ENCODE measurements at places on chromosomes 11 and 22.

DNA sequence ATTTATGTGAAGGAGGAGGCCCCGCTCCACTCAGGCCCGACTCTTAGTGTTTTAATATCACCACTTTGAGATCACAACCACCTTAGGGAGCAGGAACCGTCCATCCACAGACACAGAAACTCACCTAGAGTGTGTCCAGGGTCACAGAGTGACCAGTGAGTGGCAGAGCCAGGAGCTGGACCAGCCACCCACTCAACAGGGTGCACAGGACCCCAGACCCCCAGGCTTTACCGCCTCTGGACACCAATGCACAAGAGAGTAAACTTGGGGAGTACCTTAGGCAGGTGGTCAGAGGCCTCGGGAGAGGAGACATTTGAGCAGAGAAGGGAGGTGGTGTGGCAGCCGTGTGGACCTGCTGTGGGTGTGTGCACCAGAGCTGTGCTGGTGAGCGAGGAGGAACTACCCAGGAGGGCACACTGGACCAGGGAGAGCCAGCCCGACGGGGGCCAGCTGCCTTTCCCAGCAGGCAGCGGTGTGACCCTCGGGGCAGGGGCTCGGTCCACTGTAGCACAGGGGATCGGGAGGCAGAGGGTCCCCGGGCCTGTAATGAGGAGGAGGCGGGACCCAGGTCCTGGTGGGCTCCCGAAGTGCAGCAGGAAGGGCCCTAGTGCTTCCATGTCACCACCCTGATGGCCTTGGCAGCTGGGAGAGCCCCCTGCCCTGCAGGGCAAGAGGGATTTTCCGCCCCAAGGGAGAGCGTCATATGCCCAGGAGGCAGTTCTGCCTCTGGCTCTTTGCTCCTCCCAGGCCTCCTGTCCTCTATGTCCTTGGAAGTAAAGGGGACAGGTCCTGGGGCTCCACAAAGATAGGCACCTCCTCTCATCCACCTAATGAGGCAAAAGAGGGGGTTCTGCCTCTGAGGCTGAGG is 7.5 kb upstream of the NLRP6 start:
- DNase-seq = no peak

DNA sequence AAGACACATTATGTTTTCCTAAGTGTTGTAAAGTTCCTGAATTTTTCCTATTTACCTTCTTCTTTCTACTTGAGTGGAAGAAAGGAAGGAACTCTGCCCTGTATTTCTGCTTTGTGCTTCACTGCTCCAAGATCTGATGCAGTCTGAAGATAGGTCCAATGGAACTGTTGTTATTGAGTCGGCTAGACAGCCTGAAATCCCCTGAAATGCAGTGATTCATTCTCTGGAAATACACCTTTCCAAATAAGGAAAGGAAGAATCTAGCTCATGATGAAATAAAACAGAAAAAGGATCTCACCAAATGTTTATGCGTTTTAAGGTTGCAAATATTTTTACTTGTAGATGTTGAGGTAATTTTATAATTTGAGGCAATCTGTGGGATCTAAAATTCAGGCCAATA is 322.8 kb downstream of the GUCY1A2 start:
- DNase-seq = peak; percentile 39

DNA sequence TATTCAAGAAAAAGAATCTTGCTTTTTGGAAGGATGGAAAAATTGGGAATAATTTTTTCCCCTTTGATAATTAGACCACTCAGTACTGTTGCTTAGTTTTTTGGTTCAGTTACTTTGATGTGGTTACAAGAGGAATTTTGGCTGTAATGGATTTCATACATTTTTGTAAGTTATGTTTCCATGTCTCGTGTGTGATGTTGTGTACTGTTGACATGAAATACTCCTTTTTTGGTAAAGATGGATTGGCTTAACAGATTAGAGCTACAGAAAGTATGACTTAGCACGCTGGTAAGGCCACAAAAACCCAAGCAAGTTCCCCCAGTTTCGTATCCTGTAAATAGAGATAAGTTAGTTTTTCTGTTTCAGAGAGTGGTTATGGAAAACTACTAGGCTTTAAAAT is 11.9 kb downstream of the TBCEL start:
- no peak for DNase-seq

DNA sequence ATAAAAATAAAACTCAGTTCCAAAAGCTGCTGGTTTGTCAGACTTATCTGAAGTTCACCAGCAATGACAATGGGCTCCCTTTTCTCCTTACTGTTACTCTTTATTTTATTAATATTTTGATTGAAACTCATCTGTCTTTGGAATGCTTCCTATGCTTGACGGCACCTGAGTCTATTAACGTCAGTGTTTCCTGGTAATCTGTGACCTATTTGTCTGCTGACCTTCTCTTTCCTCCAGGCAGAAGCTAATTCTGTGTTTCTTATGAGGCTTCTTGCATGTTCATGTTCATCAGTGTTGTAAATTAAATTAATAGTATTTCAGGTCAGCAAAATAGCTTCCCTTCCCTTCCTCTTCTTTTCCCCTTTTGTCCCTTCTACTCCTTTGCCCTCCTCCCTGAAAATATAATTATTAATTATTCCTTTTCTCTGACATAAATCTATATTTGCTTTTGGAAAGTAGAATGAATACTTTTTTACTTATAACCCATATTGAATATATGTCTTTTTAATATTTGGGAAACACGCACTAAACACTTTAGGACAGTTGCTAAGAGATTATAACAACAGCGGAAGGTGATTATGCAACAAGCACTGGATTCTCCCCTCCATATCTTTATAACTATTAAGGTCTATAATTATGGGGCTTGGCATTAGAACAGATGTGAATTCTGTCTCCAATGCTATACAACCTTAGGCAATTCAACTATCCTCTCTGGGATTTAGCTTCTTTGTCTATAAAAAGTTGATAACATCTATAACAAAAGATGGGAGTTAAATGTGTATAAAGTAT is 32.1 kb upstream of the PCF11 start:
- no peak for DNase-seq

- no peak for DNase-seq
Measured at GRCh38 chr11:74102321-74102720, 68.5 kb downstream of the C2CD3 start.

DNA sequence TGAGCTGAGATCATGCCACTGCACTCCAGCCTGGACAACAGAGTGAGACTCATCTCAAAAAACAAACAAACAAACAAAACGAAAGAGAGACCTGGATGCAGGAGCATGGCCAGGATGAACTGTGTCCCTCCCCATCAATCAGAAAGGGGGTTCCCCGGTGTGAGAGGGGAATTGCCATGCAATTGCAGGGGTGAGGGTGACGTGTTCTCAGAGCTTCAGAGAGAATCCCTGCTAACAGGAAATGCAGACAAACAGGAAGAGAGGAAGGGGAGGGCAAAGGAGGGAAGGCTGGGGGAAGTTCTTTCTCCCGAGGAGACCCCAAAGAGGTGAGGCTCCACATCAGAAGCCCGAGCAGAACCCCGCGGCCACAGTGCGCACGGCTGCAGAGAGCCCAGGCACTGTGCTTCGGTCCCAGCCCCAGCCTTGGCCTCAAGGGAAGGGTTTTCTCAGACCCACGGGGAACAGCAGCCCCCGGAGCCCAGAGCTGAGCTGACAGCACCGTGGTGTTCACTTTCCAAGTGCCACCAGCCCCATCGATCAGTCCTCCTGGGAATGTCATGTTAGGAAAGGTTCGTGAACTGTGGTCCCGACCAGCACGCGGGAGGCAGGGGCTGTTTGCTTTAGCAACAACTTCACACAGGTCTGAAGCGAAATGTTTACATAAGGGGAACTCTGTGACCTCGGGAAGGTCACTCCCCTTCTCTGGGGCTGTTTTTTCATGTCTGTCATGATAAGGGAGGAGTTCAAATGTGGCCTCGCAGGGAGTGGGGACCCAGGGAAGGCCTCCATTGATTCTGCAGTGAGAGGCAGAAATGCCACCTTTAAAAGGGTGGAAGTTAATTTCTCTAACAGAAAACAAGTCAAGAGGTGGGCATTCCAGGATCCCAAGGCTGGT is 108.0 kb upstream of the ANO1 start:
- no peak for DNase-seq
